IMR-90 (cell line): ENCODE measurements at places on chromosomes 3 and 15. TPM values are rescaled to one million over a fixed set of nuclear protein-coding genes. Genes with fewer than 3 reads are reported as not detected.

DNA sequence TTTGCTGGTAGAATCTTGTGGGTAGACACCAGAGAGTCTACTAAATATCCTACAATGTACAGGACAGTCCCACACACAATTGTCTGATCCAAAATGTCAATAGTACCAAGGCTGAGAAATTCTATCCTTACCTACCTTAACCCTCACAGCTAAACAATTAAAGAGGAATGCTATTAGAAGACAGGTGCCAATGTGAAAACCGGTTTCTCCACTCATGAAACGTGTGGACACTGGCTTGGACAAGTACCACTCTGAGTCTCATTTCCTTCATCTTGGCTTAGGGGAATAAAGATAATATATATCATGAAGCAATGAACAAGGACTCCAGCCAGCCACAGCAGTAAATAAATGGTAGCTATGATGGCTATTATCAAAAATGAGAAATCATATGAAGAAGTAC, 90.2 kb downstream of the RFTN1 start:
- no peak for DNase-seq

The GABRB3 gene
- 0.54 and 0.56 TPM in 2 replicates for total RNA-seq

- no peak for DNase-seq
Measured at GRCh38 chr3:150727653-150728502, 24.2 kb upstream of the ERICH6 start.

DNA sequence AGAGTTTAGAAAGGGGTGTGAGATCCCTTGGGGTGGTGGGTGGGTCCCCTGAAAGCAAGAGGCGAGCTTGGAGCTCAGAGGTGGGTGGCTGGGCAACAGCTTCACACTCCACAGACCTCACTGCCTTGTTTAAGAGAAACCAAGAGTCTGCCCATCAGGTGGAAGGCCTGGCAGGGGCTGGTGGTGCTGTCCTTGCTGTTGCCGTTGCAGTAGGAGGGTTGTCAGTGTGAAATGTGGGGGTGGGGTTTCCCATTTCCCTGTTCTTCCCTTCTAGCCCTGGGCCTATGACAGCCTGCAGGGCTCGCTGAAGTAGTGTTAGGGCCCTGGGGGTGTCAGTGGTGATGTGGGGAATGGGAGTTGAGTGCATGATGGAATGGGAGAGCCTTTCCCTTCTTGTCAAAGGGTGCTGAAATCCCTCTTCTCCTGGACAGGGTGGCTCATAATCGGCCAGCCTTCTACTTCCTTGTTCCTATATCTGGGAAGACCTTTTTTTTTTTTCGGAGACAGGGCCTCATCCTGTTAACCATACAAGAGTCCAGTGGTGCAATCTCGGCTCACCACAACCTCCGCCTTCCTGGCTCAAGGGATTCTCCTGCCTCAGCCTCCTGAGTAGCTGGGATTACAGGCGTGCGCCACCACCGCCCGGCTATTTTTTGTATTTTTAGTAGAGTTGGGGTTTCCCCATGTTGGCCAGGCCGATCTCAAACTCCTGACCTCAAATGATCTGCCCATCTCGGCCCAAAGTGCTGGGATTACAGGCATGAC, 4.3 kb downstream of the PLEKHO2 start:
- no peak for DNase-seq

GRCh38 chr15:67370206-67370954, 115.8 kb downstream of the IQCH start:
- no peak for DNase-seq

DNA sequence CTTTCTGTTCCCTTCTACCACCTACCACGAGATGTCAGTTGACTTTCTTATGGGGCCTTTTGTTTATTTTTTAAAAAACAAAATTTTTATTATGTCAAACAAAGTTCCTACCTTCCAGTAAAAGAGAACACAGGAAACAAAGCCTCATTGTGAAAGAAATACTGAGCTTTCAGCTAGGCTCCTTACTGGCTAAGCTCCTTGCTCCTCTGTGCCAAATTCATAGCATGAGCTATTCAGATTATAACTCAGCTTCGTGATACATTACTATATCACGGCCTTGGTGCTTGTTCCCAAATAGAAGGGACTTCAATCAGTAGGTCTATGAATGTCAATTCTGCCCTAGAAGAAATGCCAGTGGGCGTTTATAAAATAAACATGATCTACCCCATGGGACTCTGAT, 145.8 kb upstream of the CHRM5 start:
- DNase-seq = no peak
